ENCODE measurements at places on chromosomes 2 and 18. TPM values are rescaled to one million over a fixed set of nuclear protein-coding genes. Genes with fewer than 3 reads are reported as not detected.

RFTN2 gene
- not detected for total RNA-seq

ELAC1 gene
- total RNA-seq = 5.0 TPM

ANKRD36 gene
- 3.7 TPM for total RNA-seq

EVA1A gene
- total RNA-seq = 8.2 TPM

HOXD9 gene
- total RNA-seq = 1.3 TPM

TMEM169 gene
- total RNA-seq = 0.38 TPM

RNF125 gene
- 0.23 TPM for total RNA-seq

MRPL33 gene
- 338 TPM for total RNA-seq

AFTPH gene
- total RNA-seq = 23.4 TPM

KANSL3 gene
- 22.2 TPM for total RNA-seq

Data from A549 treated with Hydrocortisone at 1 μM for 4 hours (cell line).